ENCODE measurements at places on chromosomes 5 and 9.

DNA sequence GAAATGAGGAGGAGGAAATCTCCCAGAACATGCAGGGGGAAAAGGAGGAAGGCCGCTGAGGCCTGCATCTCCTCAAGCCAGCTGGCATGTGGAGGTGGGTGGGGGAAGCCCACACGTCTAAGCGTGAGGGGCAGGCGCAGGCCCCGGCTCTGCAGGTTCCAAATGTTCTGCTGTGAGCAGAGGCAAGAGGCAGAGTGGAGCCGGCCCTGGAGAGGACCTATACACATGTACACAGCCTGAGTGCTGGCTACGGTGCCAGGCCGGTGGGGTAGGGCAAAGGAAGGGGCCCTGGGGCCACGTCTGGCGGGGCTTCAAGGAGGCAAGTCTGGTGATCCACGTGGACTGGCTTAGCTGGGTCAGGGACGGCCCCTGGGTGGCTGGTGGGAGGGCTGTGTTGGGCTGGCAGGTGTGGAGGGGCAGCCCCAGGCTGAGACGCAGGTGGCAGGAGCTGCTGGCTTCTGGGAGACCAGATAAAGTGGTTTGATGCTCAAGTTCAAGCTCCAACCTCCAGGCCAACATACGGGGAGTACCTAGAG lies 26.4 kb downstream of the LPCAT1 start:
- no peak for DNase-seq

GRCh38 chr9:134717056-134717455 lies 75.5 kb downstream of the COL5A1 start:
- DNase-seq: no peak

DNA sequence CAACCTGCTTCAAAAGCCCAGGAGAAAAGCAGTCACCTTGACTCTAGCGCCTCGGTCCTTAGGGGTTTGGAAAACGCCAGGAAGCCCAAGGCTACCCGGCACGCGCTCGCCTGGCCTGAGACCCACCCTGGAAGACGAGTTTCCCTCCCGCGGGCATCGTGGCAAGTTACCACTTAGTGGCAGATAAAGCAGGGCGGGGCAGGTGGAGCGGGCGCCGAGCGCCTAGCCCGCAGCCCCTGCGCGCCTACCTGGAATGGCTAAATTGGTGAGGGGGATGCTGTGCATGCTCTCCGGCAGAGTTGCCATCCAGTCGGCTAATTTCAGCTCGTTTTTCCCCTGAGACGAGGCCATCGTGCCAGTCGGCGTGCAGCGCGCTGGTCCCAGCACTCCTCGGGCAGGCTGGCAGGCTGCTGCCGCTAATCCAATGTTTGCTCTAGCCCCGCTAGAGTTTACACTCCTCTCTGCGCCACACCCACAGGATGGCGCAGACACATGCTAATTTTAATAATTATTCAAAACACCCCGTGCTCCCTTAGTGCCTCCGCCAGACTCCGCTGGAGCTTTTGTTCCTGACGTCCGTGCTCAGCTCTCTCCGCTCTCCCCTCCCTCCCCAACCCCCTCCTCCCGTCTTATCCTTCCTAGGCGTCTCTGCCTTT lies at the start of gene PLCXD3:
TSS of gene PLCXD3 (minus strand) at position 426 of the 656 bp plus-strand sequence. CDS start at position 351, 75 bp downstream.
- DNase-seq: no peak

DNA sequence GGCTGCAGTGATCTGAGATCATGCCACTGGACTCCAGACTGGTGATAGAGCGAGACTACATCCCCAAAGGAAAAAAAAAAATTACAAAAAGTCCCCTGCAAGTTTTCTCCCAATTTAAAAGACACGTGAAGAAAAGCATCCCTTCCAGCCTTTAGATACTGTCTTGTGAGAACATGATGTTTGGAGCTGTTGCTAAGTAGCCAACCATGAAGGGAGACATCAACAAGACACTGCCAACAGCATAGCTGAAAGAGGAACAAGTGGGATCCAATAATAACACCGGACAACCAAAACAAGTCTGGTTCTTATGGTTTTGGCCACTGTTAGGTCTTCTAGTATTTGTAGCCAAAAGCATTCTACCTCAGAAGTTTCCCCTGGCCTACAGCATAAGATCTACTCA lies 118.9 kb upstream of the CCDC180 start:
- no peak for DNase-seq

DNA sequence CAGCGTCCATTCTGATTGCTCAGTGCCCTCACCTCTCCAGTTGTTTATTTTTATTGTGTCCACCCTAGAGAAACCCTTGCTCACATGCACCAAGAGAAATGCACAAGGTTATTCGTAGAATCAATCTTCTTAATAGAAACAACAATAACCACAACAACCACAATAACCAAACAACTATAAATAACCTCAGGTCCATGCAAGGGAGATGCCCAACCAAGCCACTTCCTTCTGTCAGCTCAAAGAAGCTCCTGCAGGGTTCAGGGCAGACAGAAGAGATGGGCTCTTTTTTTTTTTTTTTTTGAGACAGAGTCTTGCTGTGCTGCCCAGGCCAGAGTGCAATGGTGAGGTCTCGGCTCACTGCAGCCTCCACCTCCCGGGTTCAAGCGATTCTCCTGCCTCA lies 14.9 kb upstream of the TCOF1 start:
- DNase-seq: no peak

DNA sequence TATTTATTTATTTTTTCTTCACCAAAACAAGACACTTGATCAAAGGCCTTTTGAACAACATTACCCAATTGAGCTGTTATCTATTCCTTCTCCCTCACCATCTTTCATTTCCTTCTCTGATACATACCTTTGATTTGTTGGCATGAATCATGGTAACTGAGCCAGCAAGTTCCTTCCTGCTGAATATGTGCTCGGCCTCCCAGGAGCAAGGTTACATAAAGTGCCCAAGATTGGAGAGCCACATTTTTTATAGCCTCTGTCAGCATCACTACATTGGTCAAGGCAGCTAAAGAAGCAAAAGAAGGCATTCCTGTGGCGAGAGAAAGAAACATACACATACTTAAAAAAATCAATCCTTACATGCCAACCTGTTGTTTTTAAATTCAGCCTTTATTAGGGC lies 369.6 kb downstream of the CYLC2 start:
- no peak for DNase-seq

GRCh38 chr5:120017513-120017912 lies 388.2 kb downstream of the FAM170A start:
- no peak for DNase-seq

GRCh38 chr9:136519263-136520052 lies 26.4 kb downstream of the NOTCH1 start:
- no peak for DNase-seq
